ENCODE measurements at places on chromosomes 6 and 20. TPM values are rescaled to one million over a fixed set of nuclear protein-coding genes. Genes with fewer than 3 reads are reported as not detected.

The PPP1R16B gene
- total RNA-seq: 183 TPM

The MUC21 gene
- total RNA-seq: not detected

The GCM1 gene
- under 0.01 TPM for total RNA-seq

The SCGN gene
- total RNA-seq: not detected

The PREX1 gene
- 35.3 TPM for total RNA-seq

The CDSN gene
- total RNA-seq: not detected

The SPATA25 gene
- total RNA-seq: 1.1 TPM

The ACSS1 gene
- total RNA-seq: 9.8 TPM

The SLC29A1 gene
- total RNA-seq: 11.3 TPM

Measured in dermis lymphatic vessel endothelial cell (primary cell).